ENCODE measurements at places on chromosomes 12 and 14.
A peak's percentile ranks its signal among the peaks of the same experiment; 100 is the strongest.

DNA sequence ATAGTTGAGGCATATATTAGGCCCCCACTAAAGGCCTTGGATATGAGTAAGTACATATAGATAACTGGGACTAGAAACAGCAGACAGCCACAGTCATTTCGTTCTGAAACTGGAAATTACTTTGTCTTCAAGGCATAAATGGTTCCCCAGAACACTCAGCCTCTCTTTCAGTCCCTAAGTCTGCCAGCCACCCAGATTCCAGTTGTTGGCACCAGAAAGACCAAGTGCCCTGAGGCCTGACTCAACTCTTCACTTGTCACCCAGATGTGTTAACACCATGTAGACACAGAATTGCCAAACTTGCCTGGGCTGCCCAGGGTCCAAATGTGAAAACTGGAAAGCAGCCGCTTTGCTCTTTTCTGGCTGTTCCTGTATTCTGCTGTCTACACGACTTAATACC, 3.0 kb upstream of the LGALS3 start:
- DNase-seq, result no peak

GRCh38 chr14:50061664-50062437, 54.5 kb downstream of the VCPKMT start:
- peak; percentile 32 for DNase-seq

GRCh38 chr12:7058850-7059395, 1.6 kb upstream of the C1S start:
- DNase-seq, result no peak

DNA sequence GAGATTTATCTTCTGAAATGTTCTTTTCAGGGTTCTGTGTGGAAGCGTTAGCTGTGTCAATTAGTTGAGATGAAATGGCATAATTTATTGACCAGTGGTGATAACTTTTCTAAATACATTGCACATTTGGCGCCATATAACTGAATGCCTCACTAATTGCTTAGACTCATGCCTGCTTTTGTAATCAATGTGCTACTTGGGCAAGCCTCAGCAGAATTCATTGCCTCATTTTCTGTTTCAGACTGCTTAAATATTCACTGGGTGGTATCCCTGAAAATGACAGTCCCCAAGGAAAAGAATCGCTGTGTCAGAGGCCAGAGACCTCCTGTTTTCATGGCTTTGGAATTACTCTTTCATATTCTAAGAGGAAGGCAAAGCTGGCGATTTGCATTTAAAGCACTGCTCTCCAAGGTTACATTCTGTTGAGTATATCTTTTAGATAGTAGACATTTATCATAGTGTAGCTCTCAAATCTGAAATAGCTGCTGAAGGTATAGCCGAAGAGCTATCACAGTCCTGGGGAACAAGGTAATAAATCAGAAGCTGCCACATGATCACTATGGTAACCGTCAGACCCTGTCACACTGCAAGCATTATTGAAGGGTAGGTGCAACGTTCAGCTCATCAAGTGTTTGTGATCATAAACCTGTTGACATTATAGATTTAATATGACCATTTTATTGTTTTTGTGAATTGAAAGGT, 297.3 kb upstream of the E2F7 start:
- DNase-seq, result no peak

DNA sequence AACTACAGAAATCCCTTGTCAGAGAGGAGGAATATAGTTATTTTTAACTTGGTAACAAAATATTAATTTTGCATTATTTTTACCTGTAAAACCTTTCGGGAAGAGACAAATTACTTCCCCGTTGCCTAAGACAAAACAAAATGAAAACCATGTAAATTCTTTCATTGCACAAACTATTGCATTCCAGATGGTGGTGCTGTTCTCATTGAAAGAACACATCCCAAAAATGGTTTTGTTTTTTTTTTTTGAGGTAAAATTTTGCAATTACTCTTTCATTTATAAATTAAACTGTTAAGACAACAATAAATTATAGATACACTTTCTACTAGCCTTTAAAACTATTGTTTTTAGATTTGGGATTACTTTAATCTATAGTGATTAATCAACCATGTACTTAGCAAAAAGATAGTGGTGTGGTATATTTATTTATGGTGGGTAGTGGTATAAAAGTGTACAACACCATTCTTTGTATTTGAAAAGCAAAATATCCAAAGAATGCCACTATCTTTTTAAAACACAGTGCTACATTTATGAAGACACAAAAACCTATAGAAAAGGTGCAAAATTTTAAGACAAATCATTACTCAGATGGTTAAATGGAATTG, 115.5 kb downstream of the SLC38A1 start:
- peak; percentile 55 for DNase-seq

DNA sequence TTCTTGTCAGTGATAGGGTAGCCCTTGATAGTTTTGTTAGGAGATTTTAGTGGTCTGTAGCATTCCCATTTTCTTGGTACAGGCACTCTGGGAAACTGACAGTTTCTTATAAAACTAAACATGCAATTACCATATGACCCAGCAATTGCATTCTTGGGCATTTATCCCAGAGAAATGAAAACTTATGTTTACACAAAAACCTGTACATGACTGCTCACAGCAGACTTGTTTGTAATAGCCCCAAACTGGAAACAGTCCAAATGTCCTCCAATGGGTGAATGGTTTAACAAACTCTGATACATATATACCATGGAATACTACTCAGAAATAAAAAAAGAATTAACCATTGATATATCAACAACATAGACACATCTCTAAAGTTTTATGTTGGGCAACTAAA, 75.5 kb downstream of the BORCS5 start:
- DNase-seq, result no peak

Data from SW 1271 (cell line).